ENCODE measurements at places on chromosomes 7 and 10.
A peak's percentile ranks its signal among the peaks of the same experiment; 100 is the strongest.

GRCh38 chr10:49171326-49172060 is 16.7 kb downstream of the TMEM273 start:
- no peak for ATAC-seq

- peak; percentile 94 for ATAC-seq
These were observed 165.9 kb downstream of the DNAJB6 start for GRCh38 chr7:157502701-157503111.

DNA sequence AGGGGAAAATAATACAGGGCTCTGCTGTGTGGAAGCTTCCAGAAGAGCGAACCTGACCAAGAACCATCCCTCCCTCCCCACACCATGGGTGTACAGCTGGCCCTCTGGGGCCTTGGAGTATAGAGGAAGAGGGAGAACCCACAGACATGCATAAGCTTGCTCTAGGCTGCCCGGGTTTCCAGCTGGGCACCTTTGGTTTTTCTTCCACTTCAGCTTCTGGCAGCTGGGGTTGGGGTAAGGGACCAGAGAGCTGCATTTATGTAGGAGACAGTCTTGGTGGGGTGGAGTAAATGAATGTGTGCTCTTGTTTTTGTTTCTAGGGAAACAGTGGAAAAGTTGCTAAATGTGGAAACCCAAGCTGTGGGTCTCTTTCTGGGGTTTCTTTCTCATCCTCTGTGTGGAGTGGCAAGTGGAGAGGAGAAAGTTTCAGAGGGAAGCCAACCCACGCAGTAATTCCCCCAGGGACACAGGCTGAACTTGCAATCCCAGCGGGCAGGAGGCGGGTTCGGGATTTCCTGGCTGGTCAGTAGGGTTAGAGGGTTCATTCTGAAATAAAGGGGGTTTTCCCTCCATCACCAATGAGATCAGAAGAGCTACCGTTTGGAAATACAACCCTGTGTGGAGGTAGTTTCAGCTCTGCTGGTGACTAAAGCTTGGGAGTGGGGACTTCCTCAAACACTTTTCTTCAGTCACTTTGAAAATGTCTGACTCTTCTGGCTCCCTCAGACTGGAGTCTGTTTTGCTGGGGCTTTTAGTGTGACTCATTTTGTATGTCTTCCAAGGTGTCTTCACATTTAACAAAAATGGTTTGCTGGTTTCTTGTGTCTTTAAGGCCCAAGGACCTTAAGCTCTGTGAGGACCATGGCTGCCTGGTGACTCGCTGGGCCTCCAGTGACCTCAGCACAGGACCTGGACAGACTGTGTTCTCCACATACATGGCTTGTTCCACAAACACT is 22.2 kb upstream of the SRGN start:
- peak; percentile 89 for ATAC-seq

DNA sequence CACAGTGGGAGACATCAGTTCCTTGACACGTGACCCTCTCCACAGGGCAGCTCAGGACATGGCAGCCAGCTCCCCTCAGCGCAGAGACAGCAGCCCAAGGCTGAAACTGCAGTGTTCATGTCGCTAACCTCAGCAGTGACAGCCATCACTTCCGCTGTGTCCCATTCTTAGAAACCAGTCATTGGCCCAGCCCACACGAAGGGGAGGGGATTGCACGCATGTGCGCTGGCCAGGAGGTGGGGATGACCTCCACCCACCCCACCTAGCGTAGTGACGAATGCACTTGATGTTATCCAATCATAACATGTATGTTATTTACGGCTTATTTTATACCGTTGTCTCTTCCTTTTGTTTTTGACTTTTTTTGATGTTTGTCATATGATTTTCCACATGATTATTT is 36.9 kb upstream of the EGFR start:
- ATAC-seq, result no peak

DNA sequence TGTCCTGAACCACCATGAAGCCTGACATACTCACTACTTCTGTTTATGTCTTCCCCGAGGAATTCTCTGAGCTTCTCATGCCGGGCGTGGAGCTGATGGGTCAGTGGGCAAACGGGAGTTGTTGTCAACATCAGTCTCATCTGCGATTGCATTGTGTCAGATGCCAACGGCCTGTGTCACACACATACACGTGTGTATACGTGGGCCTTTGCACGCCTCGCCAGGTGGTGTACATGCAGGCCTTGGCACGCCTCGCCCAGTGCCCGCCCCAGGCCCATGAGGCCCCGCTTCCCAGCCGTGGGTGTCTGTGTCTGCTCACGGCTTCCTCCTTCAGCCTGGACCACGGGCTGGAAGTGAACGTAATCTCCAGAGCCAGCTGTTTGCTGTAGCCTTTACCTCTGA is 7.5 kb upstream of the CSGALNACT2 start:
- no peak for ATAC-seq

GRCh38 chr7:80941208-80941758 is 22.4 kb upstream of the SEMA3C start:
- no peak for ATAC-seq

DNA sequence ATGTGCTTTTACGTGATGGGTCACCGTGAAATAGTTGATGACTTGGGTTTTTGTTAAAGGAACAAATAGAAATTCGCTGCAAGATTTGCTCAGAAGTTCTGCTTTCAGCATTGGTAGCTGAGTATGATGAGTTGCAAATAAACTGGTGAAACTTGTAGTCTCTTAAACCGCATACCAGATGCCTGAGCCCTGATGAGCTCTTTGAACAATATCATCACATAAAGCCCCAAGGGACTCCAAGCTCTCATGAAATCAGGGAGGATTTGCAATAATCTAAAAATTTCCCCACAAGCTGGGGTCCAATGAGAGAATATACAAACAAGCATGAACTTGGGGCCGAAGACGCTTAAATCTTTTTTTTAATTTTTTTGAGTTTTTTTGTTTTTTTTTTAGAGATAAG is 312.4 kb downstream of the CALN1 start:
- no peak for ATAC-seq

All from activated CD4-positive, CD25-positive, alpha-beta regulatory T cell treated with anti-CD3 and anti-CD28 coated beads, Interleukin-2, amount 50 U/mL, for 24 hours (primary cell).